Body of pancreas (tissue), 4 donors: ENCODE measurements at places on chromosomes 1 and 21.
A peak's percentile ranks its signal among the peaks of the same experiment; 100 is the strongest.

GRCh38 chr1:31182352-31182751, 57.3 kb downstream of the NKAIN1 start:
- H3K36me3 ChIP-seq, result no peaks in the 10 kb centered on the region
- DNase-seq, result peak; percentile 80
- H3K4me1 ChIP-seq, result peaks cover 14% of the 10 kb centered on the region
- H3K4me3 ChIP-seq, result no peak overlapping the region
- no peaks in the 10 kb centered on the region for H3K27me3 ChIP-seq
- no peak overlapping the region for H3K27ac ChIP-seq

- no peaks in the 10 kb centered on the region for H3K4me1 ChIP-seq
- H3K4me3 ChIP-seq, result no peak overlapping the region
- H3K27me3 ChIP-seq, result no peaks in the 10 kb centered on the region
- DNase-seq, result no peak
Observed at GRCh38 chr1:173153503-173153902, 53.6 kb downstream of the TNFSF4 start.

DNA sequence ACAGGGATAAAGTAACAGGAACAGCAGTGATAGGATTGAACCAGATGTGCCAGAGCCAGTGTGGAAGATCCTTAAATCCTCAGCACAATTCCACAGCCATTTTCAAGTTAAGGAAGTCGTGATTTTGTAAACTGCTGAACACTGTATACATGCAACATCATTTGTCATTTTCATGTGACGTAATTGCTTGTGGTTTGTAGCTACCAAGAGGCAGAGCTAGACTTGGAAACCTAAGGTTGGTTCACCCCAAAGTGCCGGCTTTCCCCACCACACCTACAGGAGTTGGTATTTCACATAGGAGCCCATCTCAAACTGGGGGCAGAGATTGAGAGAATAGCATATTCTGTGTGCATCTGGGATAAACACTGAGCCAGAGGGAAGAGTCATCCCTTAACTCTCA, 113.9 kb downstream of the CAPN8 start:
- H3K4me1 ChIP-seq, result no peaks in the 10 kb centered on the region
- no peak overlapping the region for H3K4me3 ChIP-seq
- no peak overlapping the region for H3K27ac ChIP-seq
- H3K27me3 ChIP-seq, result no peaks in the 10 kb centered on the region
- no peak for DNase-seq
- no peaks in the 10 kb centered on the region for H3K36me3 ChIP-seq

DNA sequence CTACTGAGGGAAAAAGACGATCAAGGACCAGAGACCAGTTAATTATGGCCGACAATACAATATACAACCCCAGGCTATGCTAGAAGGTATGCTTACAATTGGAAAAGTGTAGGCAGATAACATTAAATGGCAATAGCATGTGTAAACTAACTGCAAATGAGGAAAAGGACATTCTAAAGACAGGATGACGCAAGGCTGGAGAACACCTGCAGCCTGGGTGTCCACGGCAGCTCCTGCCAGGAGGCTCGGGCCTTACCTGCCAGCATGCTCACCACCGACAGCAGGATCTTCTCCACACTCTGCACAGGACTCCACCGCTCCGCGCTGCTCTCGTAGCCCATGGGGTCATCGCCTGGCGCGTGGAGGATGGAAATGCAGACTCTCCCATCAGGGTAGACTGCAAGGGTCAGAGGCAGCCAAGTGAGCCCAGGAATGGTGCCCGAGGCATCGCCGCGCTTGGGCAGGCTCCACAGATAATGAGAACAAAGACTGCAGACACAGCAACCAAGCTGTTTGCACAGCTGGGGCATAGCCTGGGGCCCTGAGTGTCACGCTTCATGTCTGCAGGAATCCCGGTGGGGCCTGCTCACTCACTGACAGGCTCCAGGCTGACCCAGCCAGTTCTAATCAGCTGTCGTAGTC, 28.2 kb downstream of the UBE2G2 start:
- H3K4me3 ChIP-seq, result no peak overlapping the region
- DNase-seq, result no peak
- peaks cover 13% of the 10 kb centered on the region for H3K36me3 ChIP-seq
- H3K4me1 ChIP-seq, result peaks cover 3% of the 10 kb centered on the region
- H3K27me3 ChIP-seq, result no peaks in the 10 kb centered on the region

- peaks cover 22% of the 10 kb centered on the region for H3K4me1 ChIP-seq
- no peak overlapping the region for H3K27ac ChIP-seq
- H3K36me3 ChIP-seq, result no peaks in the 10 kb centered on the region
Observed at GRCh38 chr1:41323243-41323642, 38.0 kb upstream of the FOXO6 start.

- no peaks in the 10 kb centered on the region for H3K27me3 ChIP-seq
- H3K4me3 ChIP-seq, result no peak overlapping the region
- H3K36me3 ChIP-seq, result no peaks in the 10 kb centered on the region
- no peak overlapping the region for H3K27ac ChIP-seq
- H3K4me1 ChIP-seq, result peaks cover 8% of the 10 kb centered on the region
Observed at GRCh38 chr1:22955146-22955545, 17.5 kb downstream of the LACTBL1 start.

DNA sequence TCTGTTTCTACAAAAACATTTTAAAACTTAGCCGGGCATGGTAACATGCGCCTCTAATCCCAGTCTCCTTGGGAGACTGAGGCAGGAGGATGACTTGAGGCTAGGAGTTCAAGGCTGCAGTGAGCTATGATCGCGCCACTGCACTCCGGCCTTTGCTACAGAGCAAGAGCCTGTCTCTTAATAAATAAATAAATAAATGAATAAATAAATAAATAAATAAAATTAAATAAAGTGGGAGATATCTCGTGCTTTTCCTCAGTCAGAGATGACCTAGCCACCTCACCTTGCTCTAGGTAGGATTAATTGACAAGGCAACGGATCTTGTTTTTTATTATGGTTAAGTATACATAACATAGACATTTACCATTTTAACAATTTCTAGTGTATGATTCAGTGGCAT, 14.3 kb upstream of the BRWD1 start:
- DNase-seq, result no peak
- H3K4me1 ChIP-seq, result no peaks in the 10 kb centered on the region
- H3K27ac ChIP-seq, result no peak overlapping the region
- H3K4me3 ChIP-seq, result no peak overlapping the region

- H3K36me3 ChIP-seq, result no peaks in the 10 kb centered on the region
- H3K4me3 ChIP-seq, result no peak overlapping the region
- no peak for DNase-seq
- H3K4me1 ChIP-seq, result peaks cover 60% of the 10 kb centered on the region
- no peaks in the 10 kb centered on the region for H3K27me3 ChIP-seq
- H3K27ac ChIP-seq, result no peak overlapping the region
Observed at GRCh38 chr1:219990782-219991510, 55.4 kb downstream of the EPRS1 start.

DNA sequence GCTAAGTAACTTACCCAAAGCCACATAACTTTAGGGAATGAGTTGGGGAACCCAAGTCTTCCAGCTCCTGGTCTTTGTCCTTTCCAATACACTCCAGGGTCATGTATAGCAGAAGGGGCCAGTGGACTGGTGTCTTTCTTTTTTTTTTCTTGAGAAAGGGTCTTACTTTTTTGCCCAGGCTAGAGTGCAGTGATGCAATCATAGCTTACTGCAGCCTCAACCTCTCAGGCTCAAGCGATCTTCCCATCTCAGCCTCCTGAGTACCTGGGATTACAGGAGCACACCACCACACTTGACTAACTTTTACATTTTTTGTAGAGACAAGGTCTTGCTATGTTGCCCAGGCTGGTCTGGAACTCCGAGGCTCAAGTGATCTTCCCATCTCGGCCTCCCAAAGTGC, 12.2 kb downstream of the NAV1 start:
- H3K4me3 ChIP-seq, result no peak overlapping the region
- no peak for DNase-seq
- no peaks in the 10 kb centered on the region for H3K27me3 ChIP-seq
- no peaks in the 10 kb centered on the region for H3K36me3 ChIP-seq

- H3K36me3 ChIP-seq, result no peaks in the 10 kb centered on the region
- no peak overlapping the region for H3K27ac ChIP-seq
- H3K27me3 ChIP-seq, result no peaks in the 10 kb centered on the region
- H3K4me3 ChIP-seq, result no peak overlapping the region
- no peaks in the 10 kb centered on the region for H3K4me1 ChIP-seq
- no peak for DNase-seq
Observed at GRCh38 chr1:78665809-78666208, 16.2 kb downstream of the IFI44 start.

DNA sequence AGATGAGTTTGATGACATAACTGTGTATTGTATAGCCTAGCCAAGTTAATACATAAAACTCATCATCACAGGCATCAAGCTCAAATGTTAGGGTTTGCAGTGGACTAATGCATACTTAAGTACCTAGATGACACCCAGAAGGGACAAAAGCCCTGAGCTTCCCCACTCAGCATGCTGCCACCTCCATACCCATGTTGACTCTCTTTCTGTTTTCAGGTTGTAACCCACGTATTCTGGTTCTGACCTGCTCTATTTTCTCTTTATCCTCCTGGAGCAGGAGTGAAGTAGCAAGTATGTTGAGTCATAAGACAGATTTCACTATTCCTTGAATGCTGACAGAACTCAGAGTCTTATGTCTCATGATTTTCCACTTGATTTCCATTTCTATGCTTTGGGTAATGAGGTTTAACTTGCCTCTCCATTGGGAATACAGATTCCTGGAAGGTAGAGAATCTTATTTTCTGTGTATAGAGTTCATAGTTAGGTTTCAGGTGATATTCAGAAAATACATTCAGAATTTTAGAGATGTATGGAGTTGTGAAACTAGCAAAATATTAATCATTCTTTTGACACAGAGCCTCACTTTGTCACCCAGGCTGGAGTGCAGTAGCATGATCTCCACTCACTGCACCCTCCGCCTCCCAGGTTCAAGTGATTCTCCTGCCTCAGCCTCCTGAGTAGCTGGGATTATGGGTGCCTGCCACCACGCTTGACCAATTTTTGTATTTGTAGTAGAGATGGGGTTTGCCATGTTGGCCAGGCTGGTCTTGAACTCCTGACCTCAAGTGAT, 122.5 kb upstream of the KCNJ15 start:
- H3K27me3 ChIP-seq, result no peaks in the 10 kb centered on the region
- DNase-seq, result no peak
- no peaks in the 10 kb centered on the region for H3K36me3 ChIP-seq
- H3K4me3 ChIP-seq, result no peak overlapping the region
- H3K4me1 ChIP-seq, result no peaks in the 10 kb centered on the region
- H3K27ac ChIP-seq, result no peak overlapping the region

DNA sequence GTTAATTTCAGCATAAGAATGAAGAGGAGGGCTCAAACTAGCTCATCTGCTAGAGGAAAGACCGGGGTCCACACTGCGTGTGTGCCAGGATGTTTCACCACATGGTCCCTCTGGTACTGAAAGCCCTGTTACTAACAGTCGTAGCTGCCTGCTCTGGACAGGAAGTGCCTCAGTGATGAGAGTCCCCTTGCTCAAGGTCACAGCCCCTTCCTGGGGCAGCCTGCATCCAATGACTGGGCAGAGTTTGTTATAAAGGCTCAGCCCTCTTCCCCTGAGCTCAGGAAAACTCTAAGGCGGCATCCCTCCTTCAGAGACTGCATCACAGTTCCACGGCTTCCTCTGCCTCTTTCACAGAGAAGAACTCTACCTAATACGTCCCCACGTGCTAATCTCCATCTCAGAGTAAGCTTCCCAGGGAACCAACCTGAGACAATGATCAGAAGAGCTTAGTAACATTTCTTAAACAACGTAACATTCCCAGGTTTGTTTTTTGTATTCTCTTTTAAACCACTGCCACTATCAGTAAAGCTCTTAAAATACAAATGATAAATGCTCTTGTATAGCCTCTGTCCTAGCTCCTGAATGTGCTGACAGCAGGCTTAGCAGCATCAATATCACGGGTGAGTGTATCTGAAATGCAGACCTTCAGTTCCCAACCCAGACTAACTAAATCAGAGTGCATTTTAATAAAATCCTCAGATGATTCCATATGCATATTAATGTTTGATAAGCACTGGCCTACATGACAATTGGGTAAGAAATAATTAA, 38.0 kb upstream of the ATP1A1 start:
- H3K36me3 ChIP-seq, result no peaks in the 10 kb centered on the region
- H3K27ac ChIP-seq, result no peak overlapping the region
- DNase-seq, result no peak
- H3K27me3 ChIP-seq, result no peaks in the 10 kb centered on the region
- no peak overlapping the region for H3K4me3 ChIP-seq

DNA sequence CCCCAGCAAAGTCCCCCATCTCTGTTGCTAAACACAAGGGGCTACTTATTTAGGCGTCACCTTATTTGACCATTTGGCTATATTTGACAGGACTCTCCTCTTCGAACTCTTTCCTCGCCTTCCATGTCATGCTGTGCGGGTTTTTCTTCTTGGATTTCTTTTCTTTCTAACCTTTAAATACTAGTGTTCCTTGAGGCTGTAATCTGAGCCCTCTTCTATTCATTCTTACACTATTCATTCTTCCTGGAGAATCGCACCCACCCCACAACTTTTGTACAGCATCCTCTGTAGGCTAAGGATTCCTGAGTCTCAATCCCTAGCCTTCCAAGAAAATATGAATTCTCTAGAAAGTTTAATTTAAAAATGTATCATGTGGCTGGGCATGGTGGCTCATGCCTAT, 61.7 kb upstream of the C1orf115 start:
- H3K27me3 ChIP-seq, result no peaks in the 10 kb centered on the region
- no peaks in the 10 kb centered on the region for H3K36me3 ChIP-seq
- DNase-seq, result no peak
- no peak overlapping the region for H3K4me3 ChIP-seq
- no peak overlapping the region for H3K27ac ChIP-seq
- H3K4me1 ChIP-seq, result no peaks in the 10 kb centered on the region

DNA sequence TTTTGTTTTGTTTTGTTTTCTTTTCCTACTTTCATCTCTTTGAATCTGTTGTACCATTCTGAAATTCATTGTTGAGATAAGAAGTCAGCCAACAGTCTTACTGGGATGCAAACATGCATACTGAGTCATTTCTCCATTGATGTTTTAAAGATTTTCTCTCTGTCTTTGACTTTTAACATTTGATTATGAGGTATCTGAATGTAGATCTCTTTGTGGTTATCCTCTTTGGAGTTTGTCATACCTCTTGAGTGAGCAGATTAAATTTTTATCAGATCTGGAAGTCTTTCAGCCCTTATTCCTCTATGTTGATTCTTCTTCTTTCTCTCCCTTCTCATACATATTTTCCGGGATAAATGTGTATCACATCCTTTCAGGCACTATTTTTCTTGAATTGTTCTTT, 406.9 kb upstream of the NCAM2 start:
- no peak overlapping the region for H3K27ac ChIP-seq
- no peaks in the 10 kb centered on the region for H3K36me3 ChIP-seq

DNA sequence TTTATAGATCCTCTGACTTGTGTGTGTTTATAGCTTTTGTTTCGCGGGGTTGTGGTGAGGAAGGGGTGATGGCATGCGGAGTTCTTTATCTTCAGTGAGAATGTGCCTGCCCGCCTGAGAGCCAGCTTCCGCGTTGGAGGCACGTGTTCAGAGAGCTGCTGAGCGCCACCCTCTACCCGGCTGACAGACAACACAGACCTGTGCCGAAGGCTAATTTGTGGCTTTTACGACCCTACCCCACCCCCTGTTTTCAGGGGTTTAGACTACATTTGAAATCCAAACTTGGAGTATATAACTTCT, 14.4 kb upstream of the CD101 start:
- no peaks in the 10 kb centered on the region for H3K27me3 ChIP-seq
- peaks cover 62% of the 10 kb centered on the region for H3K4me1 ChIP-seq
- H3K27ac ChIP-seq, result peak overlapping the region; percentile 36
- H3K4me3 ChIP-seq, result no peak overlapping the region
- no peaks in the 10 kb centered on the region for H3K36me3 ChIP-seq

GRCh38 chr1:51019811-51020210, 49.8 kb downstream of the CDKN2C start:
- no peak overlapping the region for H3K27ac ChIP-seq
- no peaks in the 10 kb centered on the region for H3K4me1 ChIP-seq
- H3K36me3 ChIP-seq, result no peaks in the 10 kb centered on the region
- no peak for DNase-seq

- H3K27me3 ChIP-seq, result no peaks in the 10 kb centered on the region
- no peak for DNase-seq
- H3K4me1 ChIP-seq, result peaks cover 20% of the 10 kb centered on the region
- no peaks in the 10 kb centered on the region for H3K36me3 ChIP-seq
- no peak overlapping the region for H3K27ac ChIP-seq
Observed at GRCh38 chr1:51265618-51266017, 29.5 kb downstream of the RNF11 start.
